Metanephros (tissue), 2 donors: ENCODE measurements at places on chromosomes 16 and 17. TPM values are rescaled to one million over a fixed set of nuclear protein-coding genes. Genes with fewer than 3 reads are reported as not detected.

PMM2 gene
- total RNA-seq = 19.8 TPM

TLCD1 gene
- 6.1 TPM for total RNA-seq

TMEM186 gene
- 8.4 TPM for total RNA-seq

P2RX5 gene
- total RNA-seq = 5.4 TPM

PRSS21 gene
- not detected for total RNA-seq

VAC14 gene
- 31.1 TPM for total RNA-seq

CLDN7 gene
- 65.5 TPM for total RNA-seq

CLDN9 gene
- total RNA-seq = 2.5 TPM

ALOX15B gene
- 0.99 TPM for total RNA-seq

GAST gene
- not detected for total RNA-seq

SLC38A8 gene
- not detected for total RNA-seq

CDRT15L2 gene
- total RNA-seq = not detected

MARVELD3 gene
- 18.3 TPM for total RNA-seq

MT1F gene
- total RNA-seq = 15.8 TPM

CSNK2A2 gene
- 36.6 TPM for total RNA-seq

NPTX1 gene
- total RNA-seq = 0.99 TPM

RNF157 gene
- 13.4 TPM for total RNA-seq

KRT24 gene
- total RNA-seq = not detected

NOD2 gene
- total RNA-seq = 2.8 TPM

ATF7IP2 gene
- 15.8 TPM for total RNA-seq

MSRB1 gene
- total RNA-seq = 22.4 TPM

STX1B gene
- 2.6 TPM for total RNA-seq

TK2 gene
- 29.3 TPM for total RNA-seq

MYH13 gene
- total RNA-seq = 0.18 TPM

NPIPA2 gene
- not detected for total RNA-seq

TMIGD1 gene
- total RNA-seq = not detected

TTYH2 gene
- 35.6 TPM for total RNA-seq

KCNAB3 gene
- 4.1 TPM for total RNA-seq

SLC5A2 gene
- 53.8 TPM for total RNA-seq

TTC19 gene
- 67.8 TPM for total RNA-seq

KCNH4 gene
- not detected for total RNA-seq

PERCC1 gene
- not detected for total RNA-seq

ATP2A3 gene
- total RNA-seq = 12.6 TPM

KIF18B gene
- total RNA-seq = 5.4 TPM

CPNE7 gene
- total RNA-seq = 2.5 TPM

SHISA9 gene
- total RNA-seq = 4.8 TPM

PPP1R1B gene
- 6.1 TPM for total RNA-seq

SERPINF2 gene
- 49.7 TPM for total RNA-seq

ASPHD1 gene
- 1.3 TPM for total RNA-seq

RNF135 gene
- 13.8 TPM for total RNA-seq

TEX19 gene
- not detected for total RNA-seq

MRTFB gene
- total RNA-seq = 32.8 TPM

CD300A gene
- 5.0 TPM for total RNA-seq

TBC1D3B gene
- 4.0 TPM for total RNA-seq

OTOP2 gene
- total RNA-seq = not detected

C1QTNF1 gene
- total RNA-seq = 8.8 TPM

HLF gene
- total RNA-seq = 8.2 TPM

LITAF gene
- total RNA-seq = 80.5 TPM

GNPTG gene
- 50.2 TPM for total RNA-seq

C17orf100 gene
- 1.2 TPM for total RNA-seq

SSTR5 gene
- total RNA-seq = 0.82 TPM

PTX4 gene
- total RNA-seq = 0.18 TPM

CCL7 gene
- total RNA-seq = not detected

DPEP3 gene
- not detected for total RNA-seq

BOLA2B gene
- total RNA-seq = 11.4 TPM

TBX6 gene
- total RNA-seq = 1.1 TPM
